ENCODE measurements at places on chromosomes 1 and 21.

DNA sequence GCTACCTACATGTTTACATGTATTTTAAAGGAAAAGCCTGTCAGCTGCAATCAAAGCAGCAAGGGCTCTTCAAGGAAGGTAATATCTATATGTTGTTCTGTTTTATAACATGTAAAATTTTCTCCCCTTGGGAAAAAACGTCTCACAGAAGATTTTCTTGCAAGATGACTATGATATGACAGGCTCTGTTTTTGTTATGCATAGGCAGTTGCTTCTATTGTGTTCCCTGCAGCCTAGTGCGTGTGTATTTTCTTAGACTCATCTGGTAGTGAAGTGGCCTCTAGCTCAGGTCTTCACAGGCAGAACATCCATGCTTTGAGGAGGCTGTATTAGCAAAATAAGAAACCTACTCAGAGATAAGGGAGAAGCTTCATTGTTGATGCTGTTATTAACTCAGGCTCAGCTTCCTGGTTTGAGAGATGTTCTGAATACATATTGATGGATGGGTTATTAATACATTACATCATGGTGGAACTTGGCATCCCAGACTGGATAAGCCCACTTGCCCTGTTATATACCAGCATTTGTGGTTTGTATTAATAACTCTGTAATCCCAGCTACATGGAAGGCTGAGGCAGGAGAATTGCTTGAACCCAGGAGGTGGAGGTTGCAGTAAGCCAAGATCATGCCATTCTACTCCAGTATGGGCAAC, 35.8 kb downstream of the LAMC1 start:
- no peak for DNase-seq

- no peak for DNase-seq
These were observed 714.7 kb downstream of the NCAM2 start for GRCh38 chr21:21712748-21713520.

DNA sequence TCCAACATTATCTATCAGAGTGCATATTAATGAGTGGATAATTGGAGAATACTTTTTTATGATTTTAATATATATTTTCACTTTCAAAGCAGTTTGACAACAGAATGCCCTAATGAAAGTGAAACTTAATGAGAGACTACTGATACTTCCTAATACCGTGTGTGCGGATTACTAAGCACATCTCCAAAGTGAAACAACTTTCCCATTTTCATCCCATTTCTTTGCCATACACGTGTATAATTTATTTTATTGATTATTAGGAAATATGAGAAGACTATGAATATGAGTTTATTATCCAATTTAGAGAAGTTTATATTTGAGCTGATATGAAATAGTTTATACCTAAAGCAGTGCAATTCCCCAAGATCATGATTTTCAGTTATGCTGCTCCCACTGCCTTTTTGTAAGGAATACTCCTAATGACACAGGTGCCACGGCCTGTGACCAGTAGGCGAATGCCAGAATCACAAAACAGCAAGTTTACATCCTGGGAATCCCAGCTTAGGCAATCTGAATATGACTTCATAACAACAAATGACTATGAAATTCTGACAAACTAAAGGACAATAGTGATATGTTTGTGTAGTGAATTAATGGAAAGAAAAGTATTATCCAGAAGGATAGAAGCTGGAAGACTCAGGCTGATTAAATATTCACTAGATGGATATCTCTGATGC, 202.9 kb downstream of the NCAM2 start:
- no peak for DNase-seq

GRCh38 chr1:8847990-8848389, 30.5 kb downstream of the ENO1 start:
- no peak for DNase-seq

- DNase-seq: no peak
These were observed 2.4 kb downstream of the PLEKHO1 start for GRCh38 chr1:150152182-150152536.

DNA sequence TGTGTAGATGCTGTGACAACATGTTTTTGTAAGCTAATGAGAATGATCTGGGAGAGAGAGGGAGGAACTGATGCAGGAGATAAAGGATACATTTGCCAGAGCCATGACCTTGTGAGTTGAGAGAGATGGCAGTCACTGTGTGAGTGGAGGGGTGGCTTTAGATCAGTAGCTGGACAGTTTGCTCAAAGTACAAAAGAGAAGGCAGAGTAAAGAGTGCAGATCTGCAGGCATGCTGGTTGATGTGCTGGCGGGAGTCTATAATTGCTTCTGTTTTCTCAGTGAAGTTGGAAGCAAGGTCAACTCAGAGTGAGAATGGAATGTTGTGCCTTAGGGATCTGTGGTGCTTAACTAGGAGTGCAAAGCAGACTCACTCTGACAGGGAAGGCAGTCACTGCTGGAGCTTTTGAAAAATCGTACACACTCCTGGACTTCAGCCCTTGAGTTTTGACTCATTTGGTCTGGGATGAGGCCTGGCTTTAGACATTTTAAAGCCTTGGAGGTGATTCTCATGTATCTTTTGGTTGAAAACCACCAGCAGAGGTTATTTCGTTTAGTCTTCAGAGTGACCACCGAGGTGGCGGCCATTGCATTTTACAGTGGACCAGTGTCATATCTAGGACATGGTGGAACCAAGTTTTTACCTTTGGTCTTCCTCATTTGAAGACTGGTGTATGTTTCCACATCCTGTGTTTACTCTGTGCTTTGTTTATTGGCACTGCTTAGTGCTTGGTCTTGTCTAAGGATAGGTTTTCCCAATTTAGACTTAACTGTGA, 49.6 kb downstream of the MTR start:
- DNase-seq: no peak

DNA sequence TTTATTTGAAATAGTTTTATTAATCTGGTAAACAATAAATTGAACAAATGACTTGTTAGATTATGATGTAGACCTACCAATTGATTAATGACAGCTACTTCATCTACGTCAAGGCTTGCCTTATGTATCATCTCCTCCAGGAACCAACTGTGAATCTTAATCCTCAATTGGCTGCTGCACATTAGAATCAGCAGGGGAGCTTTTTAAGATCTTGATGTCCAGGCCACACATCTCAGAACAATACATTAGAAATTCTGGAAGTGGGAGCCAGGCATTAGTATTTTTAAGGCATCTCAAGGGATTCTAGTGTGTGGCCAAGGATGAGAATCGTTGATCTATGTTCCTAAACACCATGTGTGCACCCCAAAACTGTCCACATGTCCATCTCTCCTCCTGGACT, 52.0 kb upstream of the LYPLAL1 start:
- DNase-seq: no peak

GRCh38 chr1:167230437-167230836, 9.8 kb downstream of the POU2F1 start:
- no peak for DNase-seq

GRCh38 chr1:20521960-20522861, 14.3 kb upstream of the MUL1 start:
- peak; percentile 64 for DNase-seq

- DNase-seq: no peak
These were observed 18.0 kb upstream of the ACTRT2 start for GRCh38 chr1:3003039-3003940.

GRCh38 chr1:33434363-33434750, 3.5 kb upstream of the PHC2 start:
- DNase-seq: no peak

DNA sequence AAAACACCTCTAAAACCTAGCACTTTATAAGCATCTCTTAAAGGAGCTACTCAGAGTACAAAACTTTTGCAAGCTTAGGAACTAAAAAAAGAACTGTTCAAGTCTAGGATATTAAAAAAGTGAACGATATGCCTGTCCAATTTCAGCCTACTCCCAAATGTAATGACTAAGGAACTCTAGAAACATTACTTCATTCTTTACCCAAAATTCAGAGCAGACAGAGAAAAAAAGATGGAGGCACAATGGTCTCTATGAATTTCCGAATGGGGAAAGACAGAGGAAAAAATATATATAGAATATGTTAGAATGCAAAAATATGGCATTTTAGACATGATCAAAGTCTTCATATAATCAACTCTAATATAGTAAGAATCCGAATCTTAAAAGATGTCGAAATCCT, 61.2 kb downstream of the TP53BP2 start:
- DNase-seq: no peak

DNA sequence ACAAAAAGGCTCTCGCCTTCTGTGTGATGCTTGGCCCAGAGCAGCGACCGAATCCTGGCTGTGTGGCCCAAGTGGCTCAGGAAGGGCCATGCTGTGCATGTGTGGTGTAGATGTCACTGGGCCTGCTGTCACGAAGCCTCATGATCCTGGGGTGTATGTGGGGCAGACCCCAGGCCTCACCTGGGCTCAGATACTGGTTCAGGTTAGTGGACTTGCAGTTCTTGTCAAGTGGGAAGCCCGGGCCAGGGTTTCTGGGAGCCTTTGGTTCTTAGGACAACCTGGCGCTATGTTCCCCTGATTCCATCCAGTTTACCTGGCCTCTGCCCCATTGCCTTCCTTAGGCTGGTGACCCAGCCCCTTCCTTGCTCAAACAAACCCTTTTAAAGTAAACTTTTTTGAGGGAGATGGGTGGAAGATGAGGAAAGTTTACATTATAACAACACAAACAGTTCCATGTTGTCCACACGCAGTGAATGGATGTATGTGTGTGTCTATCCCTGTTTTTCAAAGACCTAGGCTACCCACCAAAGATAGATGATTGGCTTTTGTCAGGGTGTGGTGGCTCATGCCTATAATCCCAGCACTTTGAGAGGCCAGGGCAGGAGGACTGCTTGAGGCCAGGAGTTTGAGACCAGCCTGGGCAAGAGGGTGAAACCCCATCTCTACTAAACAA, 84.3 kb downstream of the UCK2 start:
- no peak for DNase-seq

GRCh38 chr1:212315907-212316306, 30.7 kb downstream of the PPP2R5A start:
- DNase-seq: no peak

GRCh38 chr1:13760340-13760739, 60.4 kb downstream of the PRDM2 start:
- DNase-seq: no peak

- no peak for DNase-seq
These were observed 9.1 kb downstream of the ITGB2 start for GRCh38 chr21:44911384-44912157.

GRCh38 chr21:42313501-42313969, 1.7 kb downstream of the TFF3 start:
- no peak for DNase-seq

GRCh38 chr1:21492356-21492625, 16.9 kb upstream of the ALPL start:
- no peak for DNase-seq

DNA sequence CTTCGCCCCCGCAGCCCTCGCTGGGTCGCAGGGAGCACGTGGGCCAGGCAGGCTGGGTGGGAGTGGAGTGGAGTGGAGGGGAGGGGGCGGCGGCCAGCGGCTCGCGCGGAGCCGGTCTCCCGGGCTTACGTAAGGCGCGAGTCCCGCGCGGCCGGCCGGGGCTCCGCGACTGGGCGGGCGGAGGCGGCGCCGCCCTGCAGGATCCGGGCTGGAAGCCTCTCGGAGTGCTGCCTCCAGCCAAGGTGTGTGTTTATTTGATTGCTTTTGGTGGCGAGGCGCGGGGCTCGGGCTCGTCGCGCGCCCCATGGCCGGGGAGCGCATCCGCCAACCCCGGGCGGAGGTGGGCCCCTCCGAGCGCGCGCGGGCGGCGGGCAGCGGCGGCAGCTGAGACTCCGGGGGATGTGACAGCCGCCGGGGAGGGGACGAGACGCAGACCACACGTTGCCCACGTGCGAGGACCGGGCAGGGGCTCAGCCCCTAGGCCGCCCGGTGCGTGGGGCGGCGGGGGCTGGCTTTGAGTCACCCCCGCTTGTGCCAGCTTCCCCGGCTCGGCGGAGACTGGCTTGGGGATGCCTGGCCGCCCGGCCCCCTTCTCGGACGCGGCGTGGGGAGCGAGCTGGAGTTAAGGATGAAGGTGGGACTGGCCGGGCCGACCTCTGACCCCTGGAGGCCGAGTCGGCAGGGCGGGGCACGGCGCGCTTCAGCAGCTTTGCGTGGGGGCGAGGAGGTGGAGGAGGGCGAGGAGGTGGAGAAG, 402 bp upstream of the AK4 start:
- no peak for DNase-seq

DNA sequence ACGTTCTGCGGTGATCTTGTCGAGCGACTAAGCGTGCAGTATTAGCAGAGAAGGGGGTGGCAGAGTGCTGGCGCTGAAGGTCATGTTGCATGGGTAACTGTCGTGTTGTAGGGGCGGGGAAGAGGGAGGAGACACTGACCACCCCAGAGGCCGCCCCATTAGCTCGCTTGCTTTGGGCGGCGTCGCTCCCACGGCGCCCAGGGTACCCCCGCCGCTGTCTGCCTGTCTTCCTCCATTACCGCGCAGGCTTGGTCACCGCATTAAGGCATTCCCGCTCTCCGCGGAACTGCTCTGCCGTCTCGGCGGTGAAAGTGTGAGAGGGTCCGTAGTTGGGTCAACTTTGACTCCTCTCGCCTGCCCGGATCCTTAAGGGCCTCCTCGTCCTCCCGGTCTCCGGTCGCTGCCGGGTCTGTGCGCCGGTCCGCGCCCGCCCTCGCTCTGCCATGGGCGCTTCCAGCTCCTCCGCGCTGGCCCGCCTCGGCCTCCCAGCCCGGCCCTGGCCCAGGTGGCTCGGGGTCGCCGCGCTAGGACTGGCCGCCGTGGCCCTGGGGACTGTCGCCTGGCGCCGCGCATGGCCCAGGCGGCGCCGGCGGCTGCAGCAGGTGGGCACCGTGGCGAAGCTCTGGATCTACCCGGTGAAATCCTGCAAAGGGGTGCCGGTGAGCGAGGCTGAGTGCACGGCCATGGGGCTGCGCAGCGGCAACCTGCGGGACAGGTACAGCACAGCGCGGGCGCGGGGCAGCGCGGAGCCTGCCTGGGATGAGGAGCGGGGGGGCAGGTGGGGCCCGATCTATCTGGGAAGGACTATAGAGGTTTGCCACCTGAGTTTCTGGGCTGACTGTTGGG, at the start of gene MTARC2:
Gene MTARC2, plus strand, starts transcription at position 234 of the 846 bp plus-strand sequence. Its CDS starts 210 bp downstream, at position 444.
- DNase-seq: no peak

- DNase-seq: no peak
These were observed 185.4 kb downstream of the OMA1 start for GRCh38 chr1:58361134-58361533.

- no peak for DNase-seq
These were observed 22.3 kb upstream of the APOBEC4 start for GRCh38 chr1:183675381-183675780.

- no peak for DNase-seq
These were observed 2.6 kb downstream of the SERINC2 start for GRCh38 chr1:31415658-31416057.

- DNase-seq: no peak
These were observed 362 bp upstream of the ROR1 start for GRCh38 chr1:63773496-63773814.

GRCh38 chr1:51215169-51215568, 20.9 kb upstream of the RNF11 start:
- DNase-seq: no peak

Data from HS-5 (cell line).